ENCODE measurements at places on chromosomes 6 and 20.

DNA sequence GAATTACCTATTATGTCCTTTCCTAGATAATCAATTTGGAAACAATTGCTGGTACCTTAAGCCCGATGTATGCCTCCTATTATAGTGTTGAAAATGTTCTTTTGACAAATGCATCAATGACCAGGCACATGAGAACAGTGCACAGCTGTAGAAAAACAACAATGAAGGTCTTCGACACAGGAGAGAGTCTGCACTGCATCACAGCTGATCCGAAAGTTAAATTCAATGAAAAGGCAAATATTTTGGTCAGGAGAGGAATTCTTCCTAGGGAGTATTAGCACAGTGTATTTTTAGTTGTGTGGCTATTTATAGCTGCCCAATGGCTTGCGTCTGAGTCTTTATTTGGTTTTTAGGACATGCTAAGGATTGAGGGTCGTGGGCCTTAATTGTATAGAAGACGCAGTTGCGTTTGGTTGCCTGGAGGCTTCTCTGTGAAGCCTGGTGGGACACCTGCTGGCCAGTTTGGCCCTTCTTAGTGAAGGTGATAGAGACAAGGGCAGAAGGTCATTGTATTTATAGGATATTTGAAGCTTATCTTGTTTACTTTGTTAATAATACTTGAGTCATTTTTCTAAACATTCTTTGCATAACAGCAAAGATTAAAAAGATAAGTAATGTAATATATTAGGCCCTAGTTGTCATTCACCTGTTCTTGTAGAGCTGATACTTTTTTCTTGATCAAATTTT, 72.3 kb downstream of the CDYL start:
- DNase-seq, result peak; percentile 5

- DNase-seq, result peak; percentile 65
Observed at GRCh38 chr6:119346450-119346849, 3.1 kb downstream of the MAN1A1 start.

DNA sequence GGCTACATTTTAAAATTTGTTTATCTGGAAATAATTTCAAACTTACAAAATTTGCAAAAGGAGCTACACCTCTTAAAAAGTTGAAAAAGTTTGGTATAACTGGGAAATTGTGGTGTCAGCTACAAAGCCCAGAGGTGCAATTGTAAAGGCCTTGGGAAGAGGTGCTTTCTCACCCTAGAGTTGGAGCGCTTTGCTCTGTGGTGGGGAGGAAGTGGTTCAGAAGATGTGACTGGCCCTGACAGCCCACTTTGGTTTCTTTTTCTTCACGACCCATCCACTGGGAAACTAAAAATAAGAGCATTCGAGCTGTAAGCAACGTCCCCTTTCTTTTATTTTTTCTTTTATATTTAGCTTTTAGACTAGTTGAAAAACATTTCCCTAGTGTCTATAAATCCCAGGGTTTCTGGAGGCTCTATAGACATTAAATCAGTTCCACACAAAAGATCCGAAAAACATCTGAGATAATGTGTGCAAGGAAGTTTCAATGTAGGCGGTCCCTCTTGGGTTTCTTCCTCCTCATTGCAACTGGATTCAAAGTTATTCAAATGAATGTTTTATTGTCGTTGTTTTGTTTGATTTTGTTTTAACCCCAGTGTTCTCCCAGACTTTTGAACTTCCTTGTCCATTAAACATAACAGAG, 397.8 kb downstream of the KIF16B start:
- DNase-seq, result no peak

DNA sequence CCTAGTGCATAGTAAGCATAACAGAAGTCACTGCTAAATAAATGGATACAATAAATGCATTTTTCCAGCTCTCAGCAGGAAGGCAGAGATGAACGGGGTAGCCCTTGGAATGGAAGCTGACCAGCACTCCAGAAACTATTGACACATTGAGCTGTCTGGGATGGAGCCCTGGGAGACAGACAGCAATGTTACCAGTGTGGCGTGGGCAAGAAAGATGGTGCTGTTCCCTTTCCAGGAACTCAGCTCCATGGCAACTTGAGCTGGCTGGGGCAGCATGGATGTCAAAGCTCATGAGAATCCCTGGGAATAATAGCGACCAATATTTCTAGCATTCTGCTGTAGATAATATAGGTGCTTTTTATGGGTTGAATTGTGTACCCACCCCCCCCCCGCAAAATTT, 104.3 kb upstream of the PTPRT start:
- no peak for DNase-seq

DNA sequence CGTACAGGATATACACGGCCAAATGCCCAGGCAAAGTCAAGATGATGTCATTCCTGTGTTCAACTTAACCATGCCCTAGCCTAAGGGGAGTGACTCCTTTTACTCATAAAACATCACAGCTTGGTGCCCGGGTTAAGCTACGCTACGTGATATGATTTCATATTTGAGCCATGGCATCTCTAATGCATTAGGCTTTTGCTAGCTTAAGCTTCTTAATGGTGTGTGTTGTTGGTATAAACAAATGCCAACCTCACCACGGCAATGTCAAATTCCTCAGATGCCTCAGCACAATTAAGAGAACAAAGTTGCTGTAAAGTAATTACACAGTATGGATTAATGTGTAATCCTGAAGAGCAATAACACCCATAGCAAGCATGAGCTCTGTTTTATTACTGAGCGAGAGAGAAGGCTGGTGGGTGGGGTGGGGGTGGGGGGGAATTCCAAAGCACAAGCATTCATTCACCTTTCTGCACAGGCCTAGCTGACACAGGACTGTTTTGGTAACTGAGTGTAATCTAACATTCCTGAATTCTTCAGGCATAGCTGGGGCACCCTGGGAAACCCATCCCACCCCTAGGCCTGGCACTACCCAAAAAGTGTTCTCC, 44.7 kb upstream of the CNKSR3 start:
- DNase-seq, result no peak
